ENCODE measurements at places on chromosomes 2 and 18.

GRCh38 chr2:133393895-133394294 is 174.4 kb downstream of the NCKAP5 start:
- no peak for DNase-seq

DNA sequence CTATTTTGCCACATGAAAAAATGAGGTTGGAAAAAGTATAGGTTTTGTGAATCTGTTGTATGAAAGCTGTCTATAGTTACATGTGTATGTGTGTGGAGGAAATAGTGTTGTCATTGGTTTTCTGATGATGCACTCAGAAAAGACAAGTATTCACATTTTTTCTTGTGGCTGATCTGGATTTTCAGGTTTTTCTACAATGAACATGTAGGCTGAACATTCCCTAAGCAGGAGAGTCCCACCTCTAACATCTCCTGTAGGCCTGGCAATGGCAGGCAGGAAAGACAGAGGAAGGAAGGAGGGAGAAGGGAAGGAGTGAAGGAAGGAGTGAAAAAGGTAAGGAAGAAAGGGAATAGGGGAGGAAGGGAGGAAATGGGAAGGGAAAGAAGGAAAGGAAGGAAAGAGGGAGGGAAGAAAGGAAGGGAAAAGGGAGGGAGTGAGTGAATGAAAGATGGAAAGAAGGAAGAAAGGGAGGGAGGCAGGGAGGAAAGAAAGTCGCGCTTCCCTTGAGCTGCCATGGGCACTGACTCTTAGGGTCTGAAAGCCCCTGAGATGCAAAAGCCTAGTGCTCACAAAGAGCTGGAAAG is 495 bp upstream of the IL36RN start:
- no peak for DNase-seq

DNA sequence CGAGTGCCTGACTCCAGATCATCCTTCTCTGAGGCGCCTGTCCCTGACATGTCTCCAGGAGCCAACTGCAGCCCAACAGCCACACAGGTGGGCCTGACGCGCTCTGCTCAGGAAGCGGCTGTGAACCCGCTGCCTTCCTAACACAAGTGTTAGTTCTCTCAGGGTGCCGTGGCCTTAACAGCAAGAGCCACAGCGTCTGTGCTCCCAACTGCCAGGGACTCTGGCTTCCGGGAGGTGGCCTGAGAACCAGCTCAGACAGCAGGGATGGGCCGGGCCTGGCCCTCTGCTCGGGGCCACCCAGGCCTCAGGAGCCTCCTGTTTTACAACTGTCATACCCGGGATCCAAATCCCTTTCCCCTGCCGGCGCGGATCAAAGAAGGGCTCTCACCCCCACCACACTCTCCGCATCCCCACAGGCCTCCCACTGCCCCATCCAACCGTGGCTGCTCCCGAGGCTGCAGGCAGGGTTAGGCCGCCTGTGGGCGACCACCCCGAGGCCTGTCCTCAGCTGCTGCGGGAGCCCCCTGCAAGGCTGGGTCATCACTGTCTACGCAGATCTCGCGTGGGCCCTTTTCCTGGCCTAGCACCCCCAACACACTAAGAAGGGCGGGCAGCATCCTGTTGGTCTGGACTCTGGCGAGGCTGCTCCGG is 114.2 kb upstream of the ZNF236 start:
- DNase-seq: no peak

DNA sequence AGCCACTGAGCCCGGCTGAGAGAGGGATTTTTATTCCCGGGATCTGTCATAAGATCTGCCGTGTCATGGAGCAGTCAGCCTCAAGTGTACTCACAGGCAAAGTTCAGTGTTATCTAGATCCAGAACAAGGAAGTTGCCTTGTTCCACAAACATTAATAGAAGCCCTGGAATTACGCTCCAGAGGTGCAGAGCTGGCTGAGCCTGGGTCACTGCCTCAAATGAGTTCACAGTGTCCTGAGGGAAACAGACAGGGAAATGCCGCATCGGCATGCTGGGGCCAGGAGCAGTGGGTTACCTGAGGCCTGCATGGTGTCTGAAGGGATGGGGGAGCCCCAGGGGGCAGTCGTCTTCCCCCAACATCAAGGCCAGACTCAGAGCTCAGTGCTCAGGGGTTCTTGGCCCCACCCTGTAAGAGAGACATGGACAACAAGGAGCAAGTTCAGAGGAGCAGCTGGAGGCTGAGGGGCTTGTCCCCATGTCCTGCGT is 42.7 kb upstream of the ODC1 start:
- DNase-seq: no peak

- no peak for DNase-seq
These were observed 22.1 kb upstream of the CNOT11 start for GRCh38 chr2:101230541-101231001.
